ENCODE measurements at places on chromosomes 3 and 15.

GRCh38 chr15:92323525-92323924, 70.2 kb upstream of the ST8SIA2 start:
- no peak for DNase-seq

- peak; percentile 78 for DNase-seq
Observed at GRCh38 chr15:80669663-80670273, 25.3 kb upstream of the ABHD17C start.

- peak; percentile 36 for DNase-seq
Observed at GRCh38 chr3:196757876-196758739, 18.5 kb downstream of the PAK2 start.

GRCh38 chr3:120773932-120774331, 31.4 kb downstream of the GTF2E1 start:
- DNase-seq, result peak; percentile 54
